NCI-H524 treated with DMSO at 0.1 percent for 48 hours (cell line): ENCODE measurements at places on chromosomes 7 and 10.
A peak's percentile ranks its signal among the peaks of the same experiment; 100 is the strongest.

DNA sequence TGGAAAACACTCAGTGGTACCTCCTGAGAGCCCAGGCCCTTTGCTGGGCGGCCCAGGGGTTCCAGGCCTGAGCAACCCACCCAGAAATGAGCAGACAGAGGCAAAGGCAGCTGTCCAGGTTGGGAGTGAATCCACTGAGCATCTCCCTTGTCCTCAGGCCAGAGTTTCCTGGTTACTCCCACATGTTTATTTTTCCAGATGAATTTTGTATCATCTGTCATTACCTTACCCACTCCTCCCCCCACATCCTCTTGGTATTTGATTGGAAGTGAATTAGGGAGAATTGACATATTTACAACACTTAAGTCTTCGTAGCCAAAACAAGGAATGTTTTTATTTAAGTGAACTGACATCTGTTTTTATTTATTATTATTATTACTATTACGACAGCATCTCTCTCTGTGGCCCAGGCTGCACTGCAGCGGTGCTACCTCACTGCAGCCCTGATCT, 13.2 kb upstream of the LMBR1 start:
- DNase-seq, result no peak

DNA sequence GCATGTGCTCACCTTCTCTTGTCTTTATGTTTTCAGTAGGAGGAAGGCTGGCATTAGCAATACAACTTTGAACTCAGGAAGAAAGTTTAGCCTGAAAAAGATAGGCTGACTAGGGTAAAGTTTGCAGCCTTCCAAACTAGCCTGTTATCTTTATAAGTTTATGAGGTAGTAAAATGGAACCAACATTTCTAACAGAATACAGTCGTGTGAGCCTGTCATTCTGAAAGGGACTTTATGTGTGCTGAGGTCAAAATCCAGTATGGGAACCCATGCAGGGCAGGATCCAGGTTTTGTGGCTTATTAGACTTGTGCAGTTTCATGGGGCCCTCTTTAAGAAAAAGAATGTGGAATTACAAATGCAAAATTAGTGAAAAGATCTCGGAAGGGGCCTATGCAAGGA, 201.0 kb upstream of the PRPS1L1 start:
- no peak for DNase-seq

DNA sequence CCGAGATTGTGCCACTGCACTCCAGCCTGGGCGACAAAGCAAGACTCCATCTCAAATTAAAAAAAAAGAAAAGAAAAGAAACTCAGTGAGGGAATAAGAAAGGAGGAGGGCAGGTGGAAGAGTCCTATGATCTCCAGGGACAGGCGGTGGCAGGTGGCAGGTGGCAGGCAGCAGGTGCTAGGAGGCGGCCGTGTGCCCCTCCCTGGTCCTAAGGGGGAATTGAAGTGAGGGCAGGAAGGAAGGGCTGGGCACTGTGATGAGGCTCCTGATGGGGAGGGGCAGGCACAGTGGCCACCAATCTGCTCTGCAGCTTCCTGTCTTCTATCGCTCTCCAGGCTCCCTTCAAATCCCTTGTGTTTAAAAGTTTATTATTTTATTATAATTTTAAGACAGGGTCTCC, 41.2 kb upstream of the UBE3C start:
- no peak for DNase-seq

GRCh38 chr7:96322373-96322695, 436 bp upstream of the SLC25A13 start:
- DNase-seq, result peak; percentile 36

- DNase-seq, result no peak
These were observed 736.4 kb upstream of the PHF14 start for GRCh38 chr7:10237306-10237705.

DNA sequence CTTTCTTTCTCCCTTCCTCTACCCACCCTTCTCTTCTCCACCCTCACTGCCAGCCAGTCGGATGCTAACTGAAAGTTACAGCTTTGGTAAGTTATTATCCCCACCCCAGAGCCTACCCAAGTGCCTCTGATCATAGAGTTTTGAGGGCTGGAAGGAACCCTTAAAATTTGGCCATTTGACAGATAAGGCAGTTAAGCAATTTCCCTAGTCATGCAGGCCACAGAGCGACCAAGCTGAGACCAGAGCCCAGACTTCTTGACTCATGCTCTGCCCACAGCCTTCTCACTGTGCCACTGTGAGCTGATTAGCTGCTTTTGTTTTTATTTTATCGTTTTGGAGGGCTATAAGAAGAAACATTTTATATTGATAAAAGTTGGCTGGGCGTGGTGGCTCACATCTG, 17.2 kb downstream of the SAP25 start:
- DNase-seq, result no peak

DNA sequence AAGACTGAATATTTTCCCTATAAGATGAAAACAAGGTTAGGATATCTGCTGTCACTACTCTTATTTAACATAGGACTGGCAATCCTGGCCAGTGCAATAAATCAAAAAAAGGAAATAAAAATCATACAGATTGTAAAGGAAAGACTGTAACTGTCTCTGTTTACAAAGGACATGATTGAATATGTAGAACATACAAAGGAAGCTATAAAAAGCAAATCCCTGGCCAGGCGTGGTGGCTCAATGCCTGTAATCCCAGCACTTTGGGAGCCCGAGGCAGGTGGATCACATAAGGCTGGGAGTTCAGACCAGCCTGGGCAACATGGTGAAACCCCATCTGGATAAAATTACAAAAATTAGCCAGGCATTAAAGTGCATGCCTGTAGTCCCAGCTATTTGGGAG, 15.8 kb downstream of the ZNF485 start:
- no peak for DNase-seq

GRCh38 chr7:38453168-38453567, 178.0 kb downstream of the AMPH start:
- no peak for DNase-seq

- DNase-seq, result no peak
These were observed 151.2 kb downstream of the TPST1 start for GRCh38 chr7:66356277-66356721.

- no peak for DNase-seq
These were observed at the start of gene CHST15 for GRCh38 chr10:124092860-124093773. Gene CHST15 (minus strand): TSS chr10:124093598. CDS start chr10:124046212, 47,386 bp downstream.

GRCh38 chr10:127200646-127201045, 4.3 kb upstream of the INSYN2A start:
- no peak for DNase-seq

GRCh38 chr7:96831446-96831845, 121.8 kb upstream of the SEM1 start:
- DNase-seq, result no peak

GRCh38 chr7:21099955-21100354, 313.3 kb upstream of the SP8 start:
- no peak for DNase-seq

GRCh38 chr7:108723381-108723814, 153.7 kb downstream of the DNAJB9 start:
- DNase-seq, result no peak

DNA sequence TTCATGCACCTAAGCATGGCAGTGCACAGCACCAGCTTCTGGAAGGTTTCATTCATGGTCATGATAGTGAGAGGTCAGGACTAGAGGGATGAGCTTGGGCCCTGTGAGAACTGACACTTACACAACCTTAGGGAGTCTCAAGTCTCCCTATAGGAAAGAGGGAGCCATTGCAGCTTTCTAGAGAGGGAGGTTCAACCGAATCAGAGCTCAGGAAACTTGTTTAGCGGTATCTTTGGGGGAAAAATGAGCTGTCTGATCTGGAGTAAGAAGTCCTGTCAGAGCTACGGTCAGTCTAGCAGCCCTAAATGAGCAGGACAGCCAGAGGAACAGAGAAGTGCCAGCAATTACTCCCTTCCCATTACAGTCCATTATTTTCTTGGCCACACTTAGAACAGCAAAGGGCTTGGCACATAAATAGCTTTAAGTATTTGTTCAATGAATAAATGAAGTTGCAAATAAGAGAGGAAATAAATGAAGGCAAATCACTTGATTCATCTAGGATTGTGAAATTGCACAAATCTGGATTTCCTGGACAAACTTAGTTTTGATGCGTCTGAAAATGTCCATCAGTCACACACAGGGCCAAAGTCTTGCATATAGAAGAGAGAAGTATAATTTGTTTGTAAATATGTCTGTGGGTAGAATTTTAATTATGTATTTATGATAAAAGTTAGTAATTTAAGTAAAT, 262.0 kb downstream of the GLI3 start:
- DNase-seq, result no peak

- no peak for DNase-seq
These were observed 3.0 kb downstream of the TBATA start for GRCh38 chr10:70782086-70782745.

GRCh38 chr10:113960617-113961181, 83.0 kb upstream of the ADRB1 start:
- no peak for DNase-seq

DNA sequence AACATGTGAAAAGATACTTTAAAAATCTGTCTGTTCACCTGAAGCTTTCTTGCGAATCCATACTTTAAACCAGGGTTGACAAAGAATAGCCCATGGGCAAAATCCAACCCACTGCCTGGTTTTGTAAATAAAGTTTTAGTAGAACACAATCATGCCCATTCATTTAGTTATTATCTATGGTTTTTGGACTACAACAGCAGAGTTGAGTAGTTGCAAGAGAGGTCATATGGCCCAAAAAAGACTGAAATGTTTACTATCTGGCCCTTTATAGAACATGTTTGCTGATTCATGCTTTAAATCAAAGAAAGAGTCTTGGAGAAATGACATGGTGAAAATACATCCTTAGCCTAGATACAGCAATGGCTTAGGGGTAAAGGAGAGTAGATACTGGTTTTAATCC, 356.2 kb downstream of the RNLS start:
- DNase-seq, result no peak

DNA sequence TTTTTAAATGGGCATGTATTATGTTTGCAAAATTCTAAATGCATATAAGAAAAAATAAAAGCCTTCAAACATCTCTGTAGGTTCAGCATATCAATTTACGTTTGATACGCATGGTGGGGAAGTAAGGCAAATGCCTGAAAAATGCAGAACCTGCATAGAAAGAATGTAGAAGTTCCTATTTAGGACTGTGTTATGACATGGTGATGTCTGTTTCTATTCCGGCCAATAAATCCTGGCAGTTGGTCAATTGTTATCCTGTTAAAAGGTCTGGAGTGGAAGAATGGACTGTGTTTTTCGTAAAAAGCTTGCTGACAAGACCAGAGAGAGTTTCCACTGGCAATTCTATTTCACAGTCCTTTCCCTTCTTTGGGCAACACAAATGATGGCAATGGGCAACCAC, 49.6 kb upstream of the CAV2 start:
- DNase-seq, result no peak

DNA sequence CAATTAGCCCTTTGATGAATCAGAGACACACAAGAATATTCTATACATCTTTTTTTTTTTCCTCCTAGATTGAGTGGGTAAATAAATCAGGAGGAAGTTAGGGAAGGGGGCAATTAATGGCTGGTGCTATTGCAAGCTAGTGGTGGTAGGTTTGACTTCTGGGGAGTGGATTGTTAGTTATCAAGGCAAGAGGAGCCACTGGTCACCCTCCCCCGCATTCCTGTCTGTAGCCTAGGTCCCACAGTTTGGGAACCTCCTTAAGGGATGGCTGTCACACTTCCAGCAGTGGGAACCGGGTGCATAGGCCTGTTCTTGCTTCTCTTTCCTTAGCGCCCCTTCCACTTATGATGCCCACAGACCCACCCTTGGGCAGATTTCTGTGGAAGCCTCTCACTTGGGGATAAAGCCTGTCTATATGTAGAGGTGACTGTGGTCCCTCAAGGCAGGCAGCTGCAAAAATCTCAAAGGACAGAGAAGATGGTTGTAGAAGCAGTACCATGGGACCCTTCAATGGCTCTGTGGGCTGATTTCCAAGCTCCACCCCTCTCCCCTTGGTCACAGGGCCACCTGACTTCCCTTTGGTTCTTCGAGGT, 2.3 kb upstream of the ADCK2 start:
- no peak for DNase-seq

- DNase-seq, result no peak
These were observed 130.5 kb downstream of the HDAC9 start for GRCh38 chr7:18626086-18626485.

DNA sequence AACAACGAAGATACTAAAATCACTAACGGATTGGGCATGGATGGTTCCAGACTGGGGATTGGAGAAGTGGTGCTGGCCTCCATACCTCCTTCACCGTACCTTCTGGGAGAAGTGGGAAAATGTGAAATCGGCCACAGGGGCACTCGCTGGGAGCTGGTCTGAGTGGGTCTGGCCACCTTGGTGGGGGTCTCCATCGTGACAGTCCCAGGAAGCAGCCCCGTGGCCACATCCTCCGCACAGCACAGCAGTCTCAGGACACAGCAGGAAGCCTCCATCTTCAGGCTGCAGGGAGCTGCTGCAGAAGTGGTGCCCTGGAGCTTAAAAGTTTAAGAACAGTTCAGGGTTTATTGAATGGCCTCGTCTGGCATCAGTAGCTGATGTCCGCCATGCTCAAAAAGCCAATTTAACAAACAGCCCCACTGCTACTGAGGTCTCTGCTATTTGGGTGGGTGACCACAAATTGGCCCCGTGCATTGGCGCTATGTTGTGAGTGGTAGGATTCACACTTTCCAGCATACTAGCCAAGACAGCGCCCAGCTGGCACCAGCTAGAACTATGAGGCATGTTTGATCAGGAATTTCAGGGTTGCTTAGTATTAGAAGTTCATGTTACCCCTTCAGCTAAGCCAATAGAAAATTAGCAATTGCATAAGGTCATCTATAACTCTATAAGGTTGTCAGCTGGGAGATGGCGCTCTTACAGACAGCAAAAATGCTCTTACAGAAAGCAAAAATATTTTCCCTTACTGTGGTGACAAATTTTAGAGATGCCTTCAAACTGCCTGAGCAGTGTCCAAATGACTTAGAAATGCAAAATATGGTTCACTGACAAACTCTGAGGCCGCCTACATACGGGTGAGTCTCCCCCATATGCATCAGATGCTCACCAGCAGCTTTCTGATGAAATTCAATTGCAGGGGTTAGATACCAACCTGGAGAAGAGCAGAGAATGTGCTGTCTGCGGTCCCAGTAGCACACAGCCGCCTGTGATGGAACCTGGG, 17.0 kb downstream of the PKD1L1 start:
- DNase-seq, result no peak

DNA sequence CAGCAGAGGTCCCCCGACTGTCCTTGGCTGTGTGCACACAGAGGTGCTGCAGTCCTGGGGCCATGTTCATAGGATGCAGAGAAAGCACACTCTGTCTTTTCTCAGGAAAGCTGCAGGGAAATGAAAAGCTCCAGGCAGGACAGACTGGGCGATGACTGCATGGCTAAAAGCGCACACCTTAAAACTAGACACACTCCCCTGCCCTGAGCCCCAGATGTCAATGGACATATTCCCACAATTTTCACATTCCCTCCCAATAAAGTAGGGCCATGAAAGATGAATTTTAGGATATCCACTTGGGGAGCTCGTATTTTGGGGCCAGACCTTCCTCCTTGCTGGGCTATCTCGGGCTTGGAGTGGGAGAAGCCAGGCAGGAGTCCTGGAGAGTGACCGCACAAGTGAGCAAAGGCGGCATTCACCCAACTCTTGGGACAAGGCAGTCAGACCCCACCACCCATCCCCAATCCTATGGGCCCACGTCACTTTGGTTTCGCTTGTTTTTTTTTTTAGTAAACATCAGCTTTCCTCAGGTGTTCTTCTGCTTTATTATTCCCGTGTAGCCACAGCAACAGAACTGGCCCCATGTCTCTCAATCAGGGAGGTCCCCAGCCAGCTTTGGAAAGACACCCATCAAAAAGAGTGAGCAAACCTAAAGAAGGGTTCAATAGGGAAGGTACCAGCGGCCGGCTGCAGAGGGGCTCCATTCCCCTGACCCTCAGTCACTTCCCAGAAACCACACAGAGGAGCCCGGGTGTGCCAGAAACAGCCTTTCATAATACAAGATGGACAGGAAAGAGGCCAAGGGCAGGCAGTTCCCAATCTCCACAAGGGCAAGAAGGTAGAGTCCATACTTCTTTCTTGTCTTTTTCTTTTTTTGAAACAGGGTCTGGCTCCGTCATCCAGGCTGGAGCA, 12.7 kb downstream of the GPRIN2 start:
- DNase-seq, result no peak
